ENCODE measurements at places on chromosomes 5 and 9. TPM values are rescaled to one million over a fixed set of nuclear protein-coding genes. Genes with fewer than 3 reads are reported as not detected.

GRCh38 chr5:21931116-21931515 lies 922.0 kb downstream of the CDH12 start:
- no peak overlapping the region for H3K4me3 ChIP-seq
- H3K27ac ChIP-seq: no peak overlapping the region
- H3K4me1 ChIP-seq: no peaks in the 10 kb centered on the region
- no peaks in the 10 kb centered on the region for H3K27me3 ChIP-seq

GRCh38 chr9:104960662-104961061 lies 32.7 kb upstream of the ABCA1 start:
- H3K36me3 ChIP-seq: no peaks in the 10 kb centered on the region
- peaks cover 9% of the 10 kb centered on the region for H3K4me1 ChIP-seq
- H3K4me3 ChIP-seq: no peak overlapping the region
- no peaks in the 10 kb centered on the region for H3K27me3 ChIP-seq
- H3K27ac ChIP-seq: no peak overlapping the region
- no peak for DNase-seq

GRCh38 chr9:27278374-27278773 lies 18.6 kb downstream of the EQTN start:
- H3K4me3 ChIP-seq: no peak overlapping the region
- peaks cover 10% of the 10 kb centered on the region for H3K27me3 ChIP-seq
- H3K36me3 ChIP-seq: no peaks in the 10 kb centered on the region

The MSX2 gene
- total RNA-seq: not detected

The PLAC8L1 gene
- total RNA-seq: 1.8 TPM

DNA sequence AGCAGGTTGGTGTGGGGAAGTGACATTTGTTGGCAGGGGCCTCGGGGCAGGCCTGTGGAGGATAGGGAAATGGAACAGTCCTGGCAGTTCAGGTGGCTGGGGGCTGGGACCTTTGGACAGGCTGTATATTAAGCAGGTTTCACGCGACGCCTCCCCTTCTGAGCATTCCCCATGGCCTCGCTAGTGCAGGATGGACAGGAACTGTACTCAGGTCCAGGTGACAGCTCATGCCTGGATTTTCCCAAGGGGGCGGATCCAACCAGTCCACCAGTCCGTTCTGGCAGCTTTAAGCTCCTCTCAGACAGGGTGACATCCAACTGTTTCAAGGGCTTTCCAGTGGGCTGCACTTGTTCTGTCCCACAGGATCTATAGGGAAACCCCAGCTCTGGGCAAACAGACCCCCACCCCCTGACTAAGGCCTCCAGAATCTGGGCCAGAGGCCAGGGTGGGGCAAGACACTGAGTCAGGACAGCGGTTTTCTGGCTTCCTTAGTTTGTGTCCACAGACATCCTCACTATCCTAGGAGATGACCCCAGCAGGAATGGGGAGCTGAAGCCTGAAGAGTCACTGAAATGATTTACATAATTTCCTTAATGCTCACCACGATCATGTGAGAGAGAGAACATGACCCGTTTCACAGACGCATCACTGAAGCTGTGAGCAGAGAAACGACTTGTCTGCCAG lies 20.9 kb downstream of the CSF2 start:
- no peak overlapping the region for H3K27ac ChIP-seq
- H3K4me3 ChIP-seq: no peak overlapping the region
- DNase-seq: no peak
- H3K27me3 ChIP-seq: no peaks in the 10 kb centered on the region
- no peaks in the 10 kb centered on the region for H3K36me3 ChIP-seq

The TAF11L10 gene
- total RNA-seq: not detected
